ENCODE measurements at places on chromosomes 4 and X.

- peak; percentile 50 for DNase-seq
These were observed at the start of gene SGCB for GRCh38 chr4:52038103-52038912. TSS of gene SGCB (minus strand) at chr4:52038299. CDS start at chr4:52038259, 40 bp downstream.

GRCh38 chr4:7160951-7161440, 31.3 kb upstream of the SORCS2 start:
- DNase-seq = no peak

GRCh38 chr4:124133753-124134152, 578.8 kb downstream of the ANKRD50 start:
- no peak for DNase-seq

DNA sequence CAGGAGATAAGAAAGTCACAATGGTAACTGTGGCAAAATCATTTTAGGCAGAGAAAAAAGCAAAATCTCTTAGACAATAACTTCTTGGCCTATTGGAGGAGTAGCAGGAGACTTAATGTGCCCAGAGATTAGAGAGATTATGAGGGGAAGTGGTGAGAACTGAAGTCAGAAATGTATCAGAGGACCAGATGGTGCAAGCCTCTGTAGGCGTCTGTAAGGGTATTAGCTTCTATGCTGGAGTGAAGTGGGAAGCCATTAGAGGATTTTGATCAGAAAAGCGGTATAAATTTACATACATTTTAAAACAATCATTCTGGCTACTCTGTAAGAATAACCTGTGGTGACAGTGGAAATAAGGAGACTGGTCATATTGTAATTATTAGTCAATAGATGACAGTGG, 236.7 kb downstream of the FAT4 start:
- no peak for DNase-seq

- no peak for DNase-seq
These were observed 215.0 kb downstream of the SCFD2 start for GRCh38 chr4:53150631-53151488.

GRCh38 chr4:141229408-141230101, 8.9 kb downstream of the ZNF330 start:
- no peak for DNase-seq

DNA sequence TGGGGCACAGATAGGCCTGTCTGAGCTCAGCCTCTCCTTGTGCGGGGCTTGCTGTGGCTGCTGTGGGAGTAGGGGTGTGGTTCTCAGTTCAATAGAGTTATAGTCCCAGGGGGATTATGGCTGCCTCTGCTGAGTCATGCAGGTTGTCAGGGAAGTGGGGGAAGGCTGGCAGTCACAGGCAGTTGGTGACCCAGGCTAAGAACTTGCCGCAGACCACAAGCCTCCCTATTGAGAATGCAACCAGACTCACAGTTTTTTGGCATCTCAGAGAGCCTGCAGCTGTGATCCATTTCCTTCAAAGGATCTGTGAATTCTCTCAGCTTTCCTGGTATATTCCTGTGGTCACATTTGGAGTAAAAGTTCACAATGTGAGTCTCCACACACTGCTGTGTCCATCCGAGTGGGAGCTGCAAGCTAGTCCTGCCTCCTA, 364.9 kb downstream of the ZNF674 start:
- DNase-seq = no peak

DNA sequence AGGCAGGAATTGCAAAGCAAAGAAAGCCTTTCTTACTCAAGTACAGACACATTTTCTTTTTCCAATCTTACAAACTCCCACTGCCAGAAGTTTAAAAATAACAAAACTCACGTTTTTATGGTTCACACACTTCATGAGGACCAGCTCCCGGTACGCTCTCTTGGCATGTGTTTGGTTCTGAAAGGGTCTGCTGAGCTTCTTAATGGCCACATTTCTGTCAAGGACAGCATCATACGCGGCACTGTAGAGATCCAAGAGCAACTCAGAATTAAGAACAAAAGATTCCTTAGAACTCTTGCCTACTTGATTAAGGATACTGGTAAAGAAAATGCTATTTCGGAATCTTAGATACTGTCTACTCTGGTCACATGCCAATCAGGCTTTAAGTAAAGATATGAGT, 252.7 kb downstream of the MAPK10 start:
- no peak for DNase-seq

- DNase-seq = peak; percentile 40
These were observed 3.6 kb downstream of the MAGIX start for GRCh38 chrX:49165901-49166881.

GRCh38 chr4:150078041-150078578, at the start of gene DCLK2:
TSS of gene DCLK2 (plus strand) at chr4:150078445. CDS start at chr4:150079028, 583 bp downstream.
- no peak for DNase-seq

- DNase-seq = no peak
These were observed 29.1 kb downstream of the NELFA start for GRCh38 chr4:1979477-1980196.

GRCh38 chr4:168221301-168221700, 97.3 kb downstream of the DDX60 start:
- DNase-seq = no peak
